ENCODE measurements at places on chromosomes 2 and 18.

- no peak for DNase-seq
Observed at GRCh38 chr18:44133483-44133882, 547.2 kb upstream of the SETBP1 start.

GRCh38 chr2:229980431-229981184 is 58.3 kb downstream of the FBXO36 start:
- no peak for DNase-seq

- DNase-seq: no peak
Observed at GRCh38 chr2:100780203-100781008, 39.5 kb upstream of the NPAS2 start.

DNA sequence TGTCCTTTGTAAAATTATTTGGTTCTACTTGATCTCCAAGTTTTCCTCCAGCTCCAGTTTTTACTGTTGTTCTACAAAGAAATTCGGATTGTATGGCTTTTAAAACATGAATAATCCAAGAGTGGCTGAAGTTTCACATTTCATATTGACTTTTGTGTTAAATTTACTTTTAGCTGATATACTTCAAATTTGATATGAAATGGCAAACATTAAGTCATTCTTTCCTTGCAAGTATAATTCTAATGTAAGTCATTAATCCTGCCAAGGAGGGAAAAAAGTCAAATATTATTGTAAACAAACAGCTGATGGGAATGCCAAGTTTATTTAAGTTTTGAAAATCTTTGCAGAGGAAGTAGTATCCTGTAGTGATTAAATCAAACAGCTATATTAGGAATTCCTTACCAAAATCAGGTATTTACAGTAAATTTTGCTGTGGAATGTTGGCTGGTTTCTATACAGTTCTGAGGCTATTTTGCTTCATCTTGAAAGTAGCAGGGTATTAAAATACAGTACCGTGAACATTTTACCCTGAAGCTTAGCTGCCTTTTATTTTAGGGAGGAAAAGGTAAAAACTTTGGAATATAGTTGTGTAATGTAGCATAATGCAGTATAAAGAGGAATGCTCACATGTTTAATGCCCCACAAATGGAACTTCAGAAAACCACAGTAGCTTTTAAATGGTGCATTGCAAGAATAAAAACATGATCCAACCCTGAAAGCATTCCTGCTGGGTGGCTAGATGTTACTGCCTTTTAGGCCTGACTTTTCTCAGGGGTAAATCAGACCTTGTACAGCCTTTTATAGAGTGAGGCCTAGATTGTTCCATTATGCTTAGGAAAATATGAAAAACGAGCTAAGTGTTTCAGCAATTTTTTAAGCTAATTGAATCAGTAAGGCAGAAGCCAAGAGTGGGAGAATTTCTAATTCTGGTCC is 62.7 kb upstream of the NT5C1B start:
- peak; percentile 82 for DNase-seq

DNA sequence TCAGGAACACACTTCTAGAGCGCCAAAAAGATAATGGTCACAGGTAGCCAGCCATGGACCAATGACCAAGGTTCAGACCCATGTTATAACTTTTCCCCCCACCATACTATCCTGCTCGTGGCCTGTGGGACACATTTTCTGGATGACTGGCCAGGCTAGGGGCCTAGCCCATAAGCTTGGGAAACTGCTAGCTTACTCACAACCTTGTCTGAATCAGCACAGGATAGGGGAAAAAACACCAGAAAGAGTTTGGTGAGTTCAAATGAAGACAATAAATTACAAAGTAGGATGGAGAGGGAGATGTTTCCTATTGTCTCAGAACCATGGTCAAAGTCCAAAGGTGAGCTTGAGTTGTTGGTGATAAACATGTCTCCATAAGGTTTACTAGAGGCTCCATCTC is 156.3 kb upstream of the CCDC68 start:
- no peak for DNase-seq

- DNase-seq: no peak
Observed at GRCh38 chr2:113180131-113180946, 6.6 kb downstream of the PSD4 start.

GRCh38 chr2:191270306-191271161 is 25.3 kb downstream of the MYO1B start:
- DNase-seq: no peak

DNA sequence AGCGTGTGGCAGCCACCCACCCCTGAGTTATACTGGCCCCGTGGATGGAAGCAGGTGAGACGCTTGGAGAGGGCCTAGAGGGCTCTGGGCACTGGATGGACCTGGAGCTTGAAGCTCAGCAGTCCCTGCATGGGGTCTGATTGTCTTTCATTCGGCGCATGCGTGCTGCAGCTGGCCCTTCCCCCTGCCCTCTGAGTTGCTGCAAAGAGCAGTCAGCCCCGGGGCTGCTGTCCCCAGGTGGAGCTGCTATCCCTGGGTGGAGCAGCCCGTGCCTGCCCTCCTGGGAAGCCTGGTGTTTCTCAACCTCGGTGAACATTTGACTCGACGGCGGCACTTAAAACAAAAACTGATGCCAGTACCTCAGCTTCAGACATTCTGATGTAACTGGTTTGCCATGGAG is 29.6 kb downstream of the IGFBP5 start:
- DNase-seq: no peak

DNA sequence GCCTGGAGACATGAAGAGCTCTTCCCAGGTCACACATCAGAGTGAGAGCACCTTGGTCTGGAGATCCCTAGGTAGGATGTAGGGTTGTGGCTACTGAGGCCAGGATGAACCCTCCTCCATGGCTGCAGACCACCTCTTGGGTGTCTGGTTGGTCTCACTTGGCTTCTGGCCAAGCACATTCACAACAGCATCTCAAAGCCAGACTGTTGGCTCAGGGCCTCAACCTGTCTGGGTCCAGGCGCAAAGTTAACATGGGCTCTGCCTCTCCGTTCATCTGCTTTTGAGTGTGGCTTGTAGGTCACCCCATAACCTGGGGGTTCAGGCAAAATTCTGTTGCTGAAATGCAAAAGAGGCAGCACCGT is 40.1 kb downstream of the RHOB start:
- no peak for DNase-seq

- DNase-seq: no peak
Observed at GRCh38 chr18:6976935-6977334, 140.7 kb downstream of the LAMA1 start.

DNA sequence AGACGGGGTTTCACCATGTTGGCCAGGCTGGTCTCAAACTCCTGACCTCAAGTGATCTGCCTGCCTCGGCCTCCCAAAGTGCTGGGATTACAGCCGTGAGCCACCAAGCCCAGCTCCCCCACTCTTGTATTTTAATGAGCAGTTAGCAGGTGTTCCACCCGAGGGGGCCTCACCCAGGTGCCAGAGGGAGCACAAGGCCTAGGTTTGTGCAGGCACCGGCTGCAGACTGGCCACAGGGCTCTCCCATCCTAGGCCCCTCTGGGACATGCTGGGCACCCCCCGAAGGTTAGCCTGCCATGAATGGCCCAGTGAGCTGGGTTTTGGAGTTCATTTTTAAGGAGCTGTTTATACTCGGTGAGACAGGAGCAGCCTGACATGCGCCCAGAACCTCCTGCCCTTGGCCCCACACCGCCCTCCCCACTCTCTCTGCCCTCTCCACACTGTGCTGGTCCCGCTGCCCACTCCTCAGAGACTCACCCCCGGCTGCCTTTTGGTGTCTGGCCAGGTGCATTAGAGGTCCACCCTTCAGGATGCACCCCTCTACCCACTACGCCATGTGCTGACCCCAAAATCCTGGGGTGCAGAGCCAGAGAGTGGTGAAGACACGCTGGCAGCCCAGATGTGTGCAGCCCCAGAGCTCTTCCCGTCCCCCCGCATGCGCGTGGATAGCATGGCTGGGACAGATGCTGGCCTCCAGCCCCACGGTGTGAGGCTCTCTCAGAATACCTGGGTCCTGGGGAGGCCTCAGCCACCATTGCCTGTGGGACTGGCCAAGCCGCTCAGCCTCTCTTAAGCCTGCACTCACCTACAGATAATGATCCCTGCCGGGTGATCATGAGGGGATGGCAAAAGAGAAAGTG is 11.2 kb upstream of the KLF11 start:
- no peak for DNase-seq

GRCh38 chr2:105521616-105522015 is 122.8 kb upstream of the FHL2 start:
- DNase-seq: no peak

- no peak for DNase-seq
Observed at GRCh38 chr2:128286011-128286721, 32.5 kb downstream of the HS6ST1 start.
